ENCODE measurements at places on chromosomes 12 and 14. TPM values are rescaled to one million over a fixed set of nuclear protein-coding genes. Genes with fewer than 3 reads are reported as not detected.

DNA sequence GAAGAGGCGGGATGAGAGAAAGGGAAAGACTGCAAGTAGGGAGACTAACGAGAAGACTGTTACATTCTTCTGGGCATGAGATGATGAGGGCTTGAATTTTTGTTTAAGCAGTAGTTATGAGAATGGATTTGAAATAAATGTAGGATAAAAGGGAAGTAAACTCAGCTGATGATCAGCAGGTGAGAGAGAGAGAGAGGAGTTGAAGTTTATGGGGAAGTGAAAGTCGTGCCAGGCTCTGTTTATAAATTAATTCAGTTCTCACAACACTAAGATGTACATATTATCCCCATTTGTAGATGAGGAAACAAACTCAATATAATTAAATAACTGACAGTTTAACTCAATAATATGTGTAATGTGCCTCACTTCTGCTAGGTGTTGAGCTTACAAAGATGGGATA, 170.0 kb upstream of the RMST start:
- no peak for DNase-seq

The CLEC1B gene
- not detected for total RNA-seq

DNA sequence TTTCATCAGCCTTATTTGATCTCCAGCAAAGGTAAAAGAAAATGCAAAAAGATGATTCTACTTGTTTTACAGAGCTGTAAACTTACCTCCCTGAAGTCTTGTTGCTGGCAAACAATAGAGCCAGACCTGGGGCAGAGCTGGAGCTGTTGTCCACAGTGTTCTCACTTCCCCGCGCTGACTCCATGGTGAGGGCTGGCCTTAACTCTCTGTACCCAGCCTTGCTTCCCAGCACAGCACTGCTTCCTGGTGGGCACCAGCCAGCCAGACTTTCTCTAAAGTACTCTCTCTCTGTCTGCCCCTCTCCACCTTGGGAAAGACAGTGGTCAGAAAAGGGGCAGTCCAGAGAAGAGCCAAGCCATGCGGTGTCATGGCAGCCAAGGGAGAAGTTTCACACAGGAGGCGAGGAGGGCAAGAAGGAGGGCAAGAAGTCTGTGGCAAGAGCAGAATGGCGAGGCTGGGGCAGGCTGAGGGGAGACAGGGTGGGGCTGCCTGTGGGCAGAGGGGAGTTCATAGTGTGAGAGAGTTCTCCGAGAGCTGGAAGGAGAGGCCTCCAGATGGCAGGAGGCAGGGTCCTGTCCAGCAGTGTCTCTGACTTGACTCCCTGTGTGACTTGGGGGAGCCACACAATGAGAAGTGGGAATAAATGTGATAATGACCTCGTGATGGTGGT, 9.3 kb downstream of the EVL start:
- DNase-seq: no peak

GRCh38 chr12:13071305-13072280, 27.4 kb downstream of the FAM234B start:
- DNase-seq: no peak

The TOMM20L gene
- not detected for total RNA-seq

DNA sequence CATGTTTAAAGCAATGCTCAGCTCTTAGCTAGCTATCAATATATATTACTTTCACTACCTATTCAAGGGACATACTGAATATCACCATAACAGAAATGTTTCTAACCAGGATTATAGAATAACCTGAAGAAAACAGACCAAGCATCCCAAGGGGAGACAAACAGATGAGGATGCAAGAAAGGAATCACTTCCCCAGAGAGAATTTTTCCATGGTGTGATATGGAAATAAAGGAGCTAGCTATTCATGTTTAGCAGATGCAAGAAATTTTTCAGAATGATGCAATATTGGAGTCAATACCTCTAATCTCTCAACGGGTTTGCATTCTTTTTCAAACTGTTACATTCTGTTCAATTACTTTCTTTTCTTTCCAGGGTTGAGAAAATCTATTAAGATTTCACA, 538.9 kb upstream of the FLRT2 start:
- no peak for DNase-seq

The ASPG gene
- not detected for total RNA-seq

The CCDC38 gene
- not detected for total RNA-seq

The BHLHE41 gene
- not detected for total RNA-seq

DNA sequence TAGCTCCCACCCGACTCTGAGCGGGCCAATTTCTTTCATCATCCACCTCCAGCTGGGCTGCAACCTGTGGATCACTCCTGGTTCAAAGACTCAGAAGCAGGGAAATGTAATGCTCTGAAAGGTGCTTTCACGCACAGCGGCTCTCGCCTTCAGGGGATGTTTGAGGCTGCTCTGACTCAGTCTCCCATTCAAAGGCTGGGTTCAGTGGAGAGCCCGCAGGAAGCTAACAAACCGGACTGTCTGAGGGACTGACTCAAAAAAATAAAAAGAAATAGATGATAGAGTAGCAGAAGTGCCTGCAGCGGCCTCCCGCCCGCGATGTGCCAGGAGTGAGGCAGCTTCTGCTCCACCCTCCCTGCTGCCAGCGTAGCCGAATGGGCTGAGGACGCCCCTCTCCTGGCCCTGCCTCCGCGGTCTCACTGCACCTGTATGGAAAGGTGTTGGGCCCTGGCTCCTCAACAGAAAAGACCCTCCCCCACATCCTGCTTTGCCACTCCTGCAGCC, 98.0 kb downstream of the GCH1 start:
- no peak for DNase-seq

- DNase-seq: peak; percentile 78
Measured at GRCh38 chr12:132600048-132601032, 10.0 kb downstream of the LRCOL1 start.

Data from activated CD4-positive, alpha-beta T cell treated with anti-CD3 and anti-CD28 coated beads, Interleukin-2, amount 10 ng/mL, durations not matched to agents 24 days and 14 days (primary cell).